ENCODE measurements at places on chromosomes 1 and 21.

DNA sequence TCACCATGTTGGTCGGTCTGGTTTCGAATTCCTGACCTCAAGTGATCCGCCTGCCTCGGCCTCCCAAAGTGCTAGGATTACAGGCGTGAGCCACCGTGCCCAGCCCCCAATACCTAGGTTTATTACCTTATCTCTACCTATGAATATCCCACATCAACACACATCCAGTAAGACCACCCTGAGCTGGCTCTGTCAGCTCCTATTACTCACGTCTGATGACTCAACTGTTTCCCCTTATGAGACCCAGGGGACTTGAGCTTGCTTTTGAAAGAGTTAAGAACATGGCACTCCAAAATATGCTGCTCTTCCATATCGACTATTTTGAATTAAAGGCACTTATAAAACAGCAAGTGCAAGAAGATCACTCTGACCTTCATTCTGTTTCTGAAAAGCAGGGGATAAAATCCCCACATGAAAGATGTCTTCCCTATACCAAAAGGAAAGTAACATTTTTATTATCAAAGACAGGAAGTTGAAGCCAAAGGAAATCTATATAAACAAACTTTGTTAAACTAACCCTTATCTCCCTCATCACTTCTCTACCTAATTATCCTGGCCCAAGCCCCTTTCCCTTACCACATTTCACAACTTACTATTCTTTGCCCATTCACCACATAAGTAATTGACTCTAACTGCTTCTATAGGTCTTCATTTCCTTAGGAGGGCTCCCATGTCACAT is 41.3 kb upstream of the OSBPL9 start:
- DNase-seq, result peak; percentile 22

DNA sequence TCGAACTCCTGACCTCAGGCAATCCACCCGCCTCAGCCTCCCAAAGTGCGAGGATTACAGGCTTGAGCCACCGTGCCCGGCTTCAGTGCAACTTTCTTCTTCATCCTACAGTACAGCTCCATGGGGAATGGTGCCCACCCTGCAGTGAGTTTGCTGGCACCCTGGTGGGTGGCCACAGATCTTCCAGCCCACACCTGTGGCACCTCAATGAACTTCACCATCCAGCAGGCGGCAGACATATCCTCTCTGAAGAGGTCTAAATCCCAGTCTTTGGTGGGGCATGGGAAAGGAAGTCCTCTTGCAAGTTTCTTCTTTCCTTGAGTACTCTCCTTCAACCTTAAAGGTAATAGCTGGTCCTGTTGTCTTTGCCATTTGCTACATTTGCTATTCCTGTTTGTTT is 18.1 kb upstream of the ZBTB8A start:
- DNase-seq, result no peak

GRCh38 chr21:15749861-15750159 is 20.0 kb downstream of the USP25 start:
- no peak for DNase-seq

DNA sequence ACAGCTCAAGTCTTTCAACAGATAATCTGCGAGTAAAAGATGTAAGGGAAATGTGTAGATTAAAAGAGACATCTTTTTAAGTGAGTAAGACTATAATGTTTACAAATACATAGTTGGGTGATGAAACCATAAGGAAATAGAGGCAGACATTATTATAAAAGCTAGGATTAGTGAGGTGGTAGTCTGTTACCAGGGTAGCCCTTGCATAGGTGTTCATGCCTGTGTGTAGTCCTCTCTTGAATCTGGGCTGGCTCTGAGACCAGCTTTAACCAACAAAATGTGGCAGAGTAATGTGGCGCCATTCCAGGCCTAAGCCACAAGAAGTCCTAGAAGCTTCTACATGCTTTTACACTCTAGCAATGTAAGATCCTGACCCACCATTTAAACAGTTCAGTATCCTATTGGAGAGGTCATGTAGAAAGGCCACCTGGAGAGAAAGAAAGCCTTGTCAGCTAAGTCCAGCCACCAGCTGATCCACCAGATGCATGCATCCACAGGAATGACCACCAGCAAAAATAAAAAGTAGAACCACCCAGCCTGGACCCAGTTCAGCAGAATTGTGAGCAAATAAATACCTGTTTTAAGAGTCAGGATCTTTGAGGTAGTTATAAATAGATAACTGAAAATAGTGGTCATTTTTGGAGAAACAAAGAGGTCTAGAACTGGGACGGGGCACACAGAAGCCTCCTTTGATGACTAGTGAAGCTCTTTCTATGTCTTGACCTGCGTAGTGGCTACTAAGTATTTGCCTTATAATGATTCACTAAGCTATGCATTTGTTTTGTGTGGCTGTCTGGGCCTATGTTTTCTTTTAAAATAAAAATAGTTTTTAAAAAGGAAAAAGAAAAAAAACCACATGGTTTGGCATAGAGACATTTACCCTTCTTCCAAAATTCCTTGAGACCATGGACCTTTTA is 8.1 kb downstream of the NIBAN1 start:
- no peak for DNase-seq

- DNase-seq, result no peak
These were observed 16.4 kb downstream of the PLEKHM2 start for GRCh38 chr1:15700508-15700907.
